ENCODE measurements at places on chromosomes 2 and 18.
A peak's percentile ranks its signal among the peaks of the same experiment; 100 is the strongest.

GRCh38 chr2:69205491-69205890 is 181.5 kb downstream of the GFPT1 start:
- DNase-seq, result no peak

GRCh38 chr2:235421618-235422017 is 72.2 kb upstream of the AGAP1 start:
- DNase-seq, result no peak

DNA sequence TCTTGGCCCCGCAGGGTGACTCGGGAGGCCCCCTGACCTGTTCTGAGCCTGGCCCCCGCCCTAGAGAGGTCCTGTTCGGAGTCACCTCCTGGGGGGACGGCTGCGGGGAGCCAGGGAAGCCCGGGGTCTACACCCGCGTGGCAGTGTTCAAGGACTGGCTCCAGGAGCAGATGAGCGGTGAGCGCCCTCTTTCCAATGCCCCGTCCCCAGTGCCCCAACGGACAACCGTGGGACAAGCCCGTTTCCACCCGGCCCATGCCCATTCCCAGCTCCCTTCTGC is 2.6 kb upstream of the CHRND start:
- no peak for DNase-seq

GRCh38 chr18:14919666-14920065 is 171.7 kb downstream of the ANKRD30B start:
- no peak for DNase-seq

- no peak for DNase-seq
Observed at GRCh38 chr2:222945887-222946286, 85.1 kb downstream of the ACSL3 start.

DNA sequence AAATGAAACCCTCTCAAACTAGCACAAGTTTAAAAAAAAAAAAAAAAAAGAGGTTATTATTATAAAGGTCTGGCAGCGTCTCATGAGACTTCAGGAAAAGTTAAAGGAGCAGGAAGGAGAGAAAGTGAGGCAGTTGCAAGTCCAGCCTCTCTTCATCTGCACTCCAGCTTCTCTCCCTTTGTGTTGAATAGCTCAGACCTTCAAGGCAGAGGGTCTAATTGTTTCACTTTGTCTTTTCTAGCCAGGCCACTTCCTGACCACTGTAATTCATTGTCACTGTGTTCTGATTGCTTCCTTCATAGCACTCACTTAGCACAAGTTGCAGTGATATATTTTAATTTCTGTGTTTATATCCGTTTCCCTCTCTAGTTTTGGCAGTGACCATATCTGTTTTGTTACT is 99.9 kb downstream of the SPATS2L start:
- DNase-seq, result no peak

GRCh38 chr2:200625282-200625681 is 39.5 kb downstream of the AOX1 start:
- DNase-seq, result no peak

DNA sequence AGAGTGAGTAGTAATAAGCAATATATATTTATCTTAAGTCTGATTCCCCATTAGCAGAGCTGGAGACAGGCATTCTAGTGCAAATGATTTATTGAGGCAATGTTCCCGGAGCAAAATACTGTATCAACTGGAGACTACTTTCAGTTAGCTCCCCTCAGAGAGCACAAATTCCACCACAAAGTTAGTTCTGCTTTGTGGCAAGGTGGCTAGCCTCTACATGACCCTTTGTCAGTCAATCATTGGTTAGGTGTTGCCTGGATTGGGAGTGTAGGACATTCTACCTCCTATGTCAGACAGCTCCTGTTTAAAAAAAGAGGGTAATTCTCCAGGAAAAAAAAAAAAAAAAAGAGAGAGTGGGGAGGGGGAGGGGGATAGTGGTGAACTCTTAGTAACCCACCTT is 402.2 kb downstream of the NR4A2 start:
- DNase-seq, result no peak

DNA sequence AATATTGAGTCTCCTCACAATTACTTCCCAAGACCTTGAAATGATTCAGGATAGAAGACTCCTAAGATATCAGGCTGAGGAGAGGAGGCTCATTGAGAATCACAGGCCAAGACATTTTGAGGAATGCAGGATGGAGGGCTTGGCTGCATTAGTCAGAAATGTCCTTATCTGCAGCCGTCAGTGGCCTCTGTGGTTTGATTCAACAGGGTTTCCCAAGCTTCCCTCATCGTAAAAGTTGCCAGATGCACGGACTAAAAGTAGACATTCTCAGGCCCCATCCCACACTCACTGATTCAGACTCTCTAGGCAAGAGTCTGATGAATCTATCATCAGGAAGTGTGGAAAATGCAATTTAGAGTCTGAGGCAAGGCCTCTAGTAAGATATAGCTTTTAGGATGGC is 34.0 kb upstream of the TMEM178A start:
- DNase-seq, result no peak

DNA sequence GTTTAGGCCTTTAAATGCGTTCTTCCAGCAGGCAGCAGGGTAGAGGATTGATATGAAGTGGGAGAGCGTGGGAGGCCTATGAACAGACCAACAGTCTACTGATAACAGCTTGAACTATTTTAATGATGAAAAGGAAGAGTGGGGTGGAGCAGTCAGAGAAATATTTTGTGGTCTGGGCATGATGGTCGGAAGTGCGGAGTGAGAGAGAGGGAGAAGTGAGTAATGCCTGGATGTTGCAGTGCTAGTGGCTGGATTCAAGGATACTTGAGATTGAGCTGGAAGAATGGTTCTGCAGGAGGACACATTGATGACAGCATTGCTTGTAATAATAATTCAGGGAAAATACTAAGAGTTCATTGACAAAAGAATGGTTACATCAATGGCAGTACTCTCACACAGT is 151.0 kb upstream of the DAPL1 start:
- DNase-seq, result no peak

- DNase-seq, result no peak
Observed at GRCh38 chr2:107414376-107414775, 412.3 kb upstream of the RGPD4 start.

GRCh38 chr2:134173338-134174016 is 80.4 kb upstream of the MGAT5 start:
- DNase-seq, result no peak

DNA sequence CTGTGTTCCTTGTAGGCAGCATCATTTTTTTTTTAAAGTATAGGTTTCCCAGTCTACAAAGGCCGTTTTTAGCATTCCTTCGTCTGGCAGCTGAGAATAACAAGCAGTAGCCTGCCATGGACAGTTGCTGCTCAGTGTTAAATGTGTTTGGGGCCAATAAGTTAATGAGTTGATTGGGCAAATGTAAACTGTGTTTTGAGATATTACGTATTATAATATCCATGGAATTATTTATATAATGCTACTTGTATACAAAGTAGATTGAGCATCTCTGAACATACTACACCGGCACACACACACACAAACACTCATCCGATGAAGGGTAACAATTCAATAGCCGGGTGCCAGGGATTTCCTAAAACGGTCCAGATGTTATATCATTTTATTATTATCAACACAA is 97.2 kb downstream of the IRS1 start:
- no peak for DNase-seq

DNA sequence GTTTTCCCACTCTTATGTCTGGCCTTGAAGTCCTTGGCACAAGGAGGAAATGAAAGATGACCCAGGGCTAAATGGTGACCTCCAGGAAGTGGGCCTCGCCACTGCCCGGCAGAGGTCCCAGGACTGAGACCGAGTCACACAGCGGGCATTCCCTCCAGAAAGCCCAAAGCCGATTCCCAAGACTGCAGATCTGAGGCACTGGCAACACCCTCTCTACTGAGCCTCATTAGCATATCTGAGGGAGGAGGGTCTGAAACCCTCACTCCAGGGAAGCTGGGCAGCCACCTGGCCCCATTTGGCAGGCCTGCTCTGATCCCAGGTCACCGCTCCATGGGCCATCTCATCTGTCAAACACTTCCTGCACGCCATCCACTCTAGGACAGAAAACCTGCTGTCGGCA is 29.1 kb downstream of the FAM178B start:
- no peak for DNase-seq

DNA sequence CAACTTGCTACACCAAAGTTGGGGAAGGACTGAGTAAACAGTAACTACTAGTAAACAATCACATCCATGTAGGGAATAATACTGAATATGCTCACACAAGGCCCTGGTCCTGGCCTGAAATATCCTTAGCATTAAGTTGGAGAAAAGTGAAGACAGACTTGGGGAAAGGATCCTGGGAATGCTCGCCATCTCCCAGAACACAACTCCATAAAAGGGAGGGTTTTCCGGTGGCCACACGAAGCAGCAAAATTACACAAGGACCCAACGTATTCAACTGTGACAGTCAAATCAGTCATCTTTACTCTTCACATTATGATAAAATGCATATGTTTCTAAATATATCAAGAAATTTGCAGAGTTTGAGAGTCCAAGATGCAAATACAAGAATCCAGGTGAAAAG is 7.3 kb downstream of the NEMP2 start:
- DNase-seq, result no peak

- DNase-seq, result no peak
Observed at GRCh38 chr18:23902396-23902795, 112.2 kb upstream of the TTC39C start.

DNA sequence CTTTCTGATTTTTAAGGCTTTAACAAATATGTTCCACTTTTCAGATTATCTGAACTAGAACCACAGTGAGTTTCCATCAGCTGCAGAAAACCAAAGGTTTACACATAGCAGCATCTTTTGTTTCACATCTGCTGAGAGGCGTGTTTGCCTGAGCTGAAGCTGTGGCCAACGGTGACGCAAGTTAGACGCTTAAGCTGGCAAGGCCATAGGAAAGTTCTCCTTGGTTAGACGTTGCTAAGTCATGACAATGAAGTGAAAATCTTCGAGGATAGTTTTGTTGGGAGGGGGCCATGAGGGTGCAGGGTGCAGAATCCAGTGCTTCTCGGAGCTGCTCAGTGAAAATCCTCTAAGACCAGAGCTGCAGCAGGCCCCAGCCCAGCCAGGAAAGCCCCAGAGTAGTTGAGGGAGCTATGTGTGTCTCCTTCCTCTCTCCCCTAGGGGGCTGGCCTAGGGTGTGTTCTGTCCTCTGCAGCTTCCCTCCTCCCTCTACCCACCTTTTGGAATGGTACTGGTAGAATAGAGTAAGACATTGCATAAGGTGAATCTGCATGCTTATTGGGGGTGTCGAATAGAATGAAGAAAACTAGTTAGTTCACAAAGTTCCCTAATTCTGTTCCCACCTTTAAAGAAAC is 105.4 kb downstream of the FHOD3 start:
- peak; percentile 95 for DNase-seq

GRCh38 chr2:172878260-172878659 is 142.6 kb downstream of the RAPGEF4 start:
- DNase-seq, result no peak

GRCh38 chr2:104049438-104049837 is 804.5 kb upstream of the POU3F3 start:
- DNase-seq, result peak; percentile 1

DNA sequence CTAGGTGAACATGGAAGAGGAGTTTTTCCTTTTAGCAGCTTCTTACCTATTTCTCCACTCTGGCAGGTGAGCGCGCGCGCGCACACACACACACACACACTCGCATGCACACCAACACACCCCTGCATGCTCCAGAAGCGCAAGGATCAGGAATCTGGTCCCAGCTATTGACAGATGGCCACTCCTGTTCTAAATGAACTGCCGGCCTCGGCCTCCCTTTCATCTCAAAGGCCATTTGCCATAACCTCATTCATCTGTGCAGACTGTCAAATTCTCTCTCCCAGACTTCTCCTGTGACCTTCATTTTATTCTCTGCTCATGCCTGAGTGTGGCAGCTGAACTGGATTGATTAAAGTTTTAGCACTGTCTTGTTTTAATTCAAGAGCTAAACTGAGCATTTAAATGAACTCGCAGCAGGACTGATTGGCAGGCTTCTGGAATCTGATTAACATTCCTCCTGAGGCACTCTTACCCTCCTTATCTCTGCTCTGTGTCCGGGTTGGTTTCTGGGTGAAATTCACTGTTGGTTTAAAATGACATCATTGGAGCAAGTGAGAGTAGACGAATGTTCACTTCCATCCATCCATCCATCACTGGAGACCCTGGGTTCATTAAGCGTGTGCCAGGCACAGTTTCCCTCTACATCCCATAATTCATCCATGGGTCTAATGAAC is 58.8 kb downstream of the FECH start:
- DNase-seq, result no peak

DNA sequence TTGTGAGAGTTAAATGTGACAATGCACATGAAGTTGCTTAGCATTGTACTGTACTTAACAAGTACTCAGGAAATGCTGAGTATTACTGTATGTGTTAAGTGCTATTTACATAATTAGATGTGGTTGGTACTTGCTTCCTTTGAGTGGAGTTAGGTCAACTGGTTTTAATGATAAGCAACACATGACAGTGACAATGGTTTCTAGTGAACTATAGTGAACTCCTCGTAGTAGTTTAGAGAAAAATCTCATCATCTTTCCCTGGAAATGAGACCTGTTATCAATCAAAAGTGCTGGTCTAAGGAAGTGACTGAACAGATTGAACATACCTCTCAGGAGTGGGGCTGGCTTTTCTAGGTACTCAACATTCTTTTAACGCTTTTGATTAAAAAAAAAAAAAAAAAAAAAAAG is 29.2 kb upstream of the ZDBF2 start:
- DNase-seq, result no peak

GRCh38 chr2:54672590-54673456 is 50.6 kb upstream of the EML6 start:
- no peak for DNase-seq

DNA sequence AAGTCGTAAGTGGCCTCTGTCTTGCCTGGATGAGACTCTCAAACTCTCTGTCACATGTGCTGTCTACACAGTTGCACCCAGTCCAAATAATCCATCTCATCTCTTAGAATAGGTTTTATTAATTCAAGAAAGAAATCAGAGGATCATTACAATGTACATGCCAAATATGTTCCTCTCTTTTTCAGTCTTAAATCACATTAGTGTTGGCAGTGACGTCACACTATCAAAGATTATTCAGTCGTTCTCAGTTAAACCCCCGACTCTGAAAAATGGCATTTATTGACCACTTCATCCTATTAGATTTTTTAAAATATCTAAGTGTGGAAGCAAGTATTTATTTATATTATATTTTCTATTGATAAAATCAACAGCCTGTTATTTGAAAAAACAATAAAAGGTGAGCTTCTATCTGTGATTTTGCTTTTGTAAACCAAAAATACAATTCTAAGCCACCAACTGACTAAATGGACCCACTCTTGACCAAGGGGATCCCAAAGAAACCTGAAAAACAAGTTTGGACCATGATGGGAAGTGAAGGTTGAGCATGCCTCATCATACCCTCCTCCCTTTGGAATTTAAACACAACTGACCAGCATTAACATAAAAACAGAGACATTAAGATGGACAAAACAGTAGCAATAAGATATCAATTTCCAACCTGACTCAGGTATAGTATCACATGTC is 1894.4 kb upstream of the LRRTM1 start:
- DNase-seq, result no peak

GRCh38 chr18:62335494-62335893 is 10.4 kb downstream of the TNFRSF11A start:
- no peak for DNase-seq
